ENCODE measurements at places on chromosomes 3 and 15.

GRCh38 chr3:25056036-25056755 lies 371.9 kb upstream of the RARB start:
- no peak for DNase-seq

DNA sequence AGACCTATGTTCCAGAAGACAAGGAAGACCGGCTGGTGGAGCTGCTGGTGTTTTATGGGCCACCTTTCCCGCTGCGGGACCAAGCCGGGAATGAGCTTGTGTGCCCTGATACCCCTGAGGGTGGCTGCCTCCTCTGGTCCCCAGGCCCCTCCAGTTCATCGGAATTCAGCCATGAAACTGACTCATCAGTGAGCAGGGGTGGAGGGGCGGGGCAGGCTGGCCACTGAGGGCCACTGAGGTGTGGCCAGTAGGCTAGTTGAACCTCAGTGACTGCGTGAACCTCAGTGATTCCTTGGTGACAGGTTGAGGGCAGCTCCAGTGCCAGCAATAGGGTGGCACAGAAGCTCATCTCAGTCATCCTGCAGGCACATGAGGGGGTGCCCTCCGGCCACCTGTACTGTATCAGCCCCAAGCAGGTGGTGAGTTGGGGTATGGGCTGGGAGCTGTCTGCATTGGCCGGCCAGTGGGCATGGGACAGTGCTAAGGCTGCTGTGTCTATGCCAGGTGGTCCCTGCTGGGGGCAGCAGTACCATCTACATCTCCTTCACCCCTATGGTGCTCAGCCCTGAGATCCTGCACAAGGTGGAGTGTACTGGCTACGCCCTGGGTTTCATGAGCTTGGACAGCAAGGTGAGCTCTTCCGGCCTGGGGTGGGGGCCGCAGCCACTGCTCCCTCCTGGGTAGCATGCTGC lies 20.3 kb downstream of the ACAA1 start:
- no peak for DNase-seq

DNA sequence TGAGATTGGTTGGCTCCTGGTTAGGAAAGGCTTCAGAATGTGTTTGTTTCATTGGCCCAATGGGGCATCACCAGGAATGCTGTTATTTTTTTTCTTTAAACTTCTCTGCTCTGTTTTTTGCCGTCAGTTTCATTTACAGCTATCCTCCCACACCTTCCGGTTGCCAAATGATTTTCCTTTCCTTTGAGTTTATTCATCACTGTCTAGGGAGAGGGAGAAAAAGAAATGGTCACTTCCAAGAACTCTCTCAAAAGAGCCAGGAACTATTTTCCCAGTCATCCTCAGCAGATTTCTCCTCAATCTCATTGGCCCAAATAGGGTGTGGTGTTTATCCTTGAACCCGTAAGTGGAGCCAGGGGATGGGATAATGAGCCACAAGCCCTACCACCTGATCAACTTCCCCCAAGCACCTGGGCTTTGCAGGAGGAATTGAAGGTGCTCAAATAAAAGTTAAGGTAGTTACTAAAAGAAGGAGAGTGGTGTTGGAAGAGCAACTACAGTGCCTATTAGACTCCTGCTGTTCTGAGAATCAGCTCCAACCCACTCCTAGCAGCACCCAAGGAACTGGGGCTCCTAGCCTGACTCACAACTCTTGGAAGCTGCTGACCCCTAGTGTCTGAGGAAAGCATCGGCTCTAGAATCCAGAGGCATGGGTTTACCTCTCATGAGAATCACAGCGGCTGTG lies 183.8 kb upstream of the IL12A start:
- peak; percentile 34 for DNase-seq

GRCh38 chr15:90836296-90836871 lies 32.0 kb upstream of the FURIN start:
- peak; percentile 69 for DNase-seq

DNA sequence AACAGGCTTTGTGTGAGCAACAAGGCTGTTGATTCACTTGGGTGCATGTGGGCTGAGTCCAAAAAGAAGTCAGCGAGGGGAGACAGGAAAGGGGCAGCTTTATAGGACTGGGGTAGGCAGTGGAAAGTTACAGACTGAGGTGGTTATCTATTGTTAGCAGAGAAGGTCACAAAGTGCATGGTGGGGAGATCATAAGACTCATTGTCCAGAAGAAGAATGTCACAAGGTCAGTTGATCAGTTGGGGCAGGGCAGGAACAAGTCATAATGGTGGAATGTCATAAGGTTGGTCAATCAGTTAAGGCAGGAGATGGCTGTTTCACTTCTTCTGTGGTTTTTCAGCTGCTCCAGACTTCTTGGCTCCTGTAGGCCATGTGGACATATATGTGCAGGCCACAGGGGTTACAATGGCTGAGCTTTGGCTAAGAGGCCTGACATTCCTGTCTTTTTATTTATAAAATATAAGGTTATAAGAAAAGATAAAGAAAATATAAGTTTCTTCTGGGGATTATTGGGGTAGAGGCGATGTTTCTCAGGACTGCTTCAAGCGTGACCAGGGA lies 69.5 kb upstream of the SNTN start:
- no peak for DNase-seq

- no peak for DNase-seq
These were observed 341.4 kb downstream of the CNTN3 start for GRCh38 chr3:74273091-74273490.

- DNase-seq = no peak
These were observed 375.9 kb downstream of the FOXP1 start for GRCh38 chr3:71207632-71208031.

DNA sequence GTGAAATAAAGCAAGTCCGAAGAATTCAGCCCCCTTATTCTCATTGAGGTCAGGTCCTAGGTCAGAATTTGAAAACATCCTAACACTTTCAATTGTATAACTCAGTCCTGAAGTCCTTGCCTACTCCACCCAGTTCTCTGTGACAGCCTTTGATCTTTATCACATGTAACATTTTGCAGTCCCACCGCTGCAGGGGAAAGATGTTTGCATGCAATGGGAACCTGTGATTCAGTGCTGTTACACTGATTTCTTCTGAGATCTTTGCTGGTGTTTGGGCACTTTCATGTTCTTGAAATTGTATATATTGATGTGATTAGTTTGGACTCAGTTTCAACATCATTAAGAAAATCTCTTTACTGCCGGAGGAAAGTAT lies 18.0 kb upstream of the SECISBP2L start:
- DNase-seq = no peak

- no peak for DNase-seq
These were observed 17.5 kb downstream of the ABCF3 start for GRCh38 chr3:184203526-184203925.

GRCh38 chr3:117600666-117601065 lies 891.1 kb downstream of the TUSC7 start:
- no peak for DNase-seq

- no peak for DNase-seq
These were observed 42.7 kb downstream of the GOLGA6A start for GRCh38 chr15:74039656-74040010.

DNA sequence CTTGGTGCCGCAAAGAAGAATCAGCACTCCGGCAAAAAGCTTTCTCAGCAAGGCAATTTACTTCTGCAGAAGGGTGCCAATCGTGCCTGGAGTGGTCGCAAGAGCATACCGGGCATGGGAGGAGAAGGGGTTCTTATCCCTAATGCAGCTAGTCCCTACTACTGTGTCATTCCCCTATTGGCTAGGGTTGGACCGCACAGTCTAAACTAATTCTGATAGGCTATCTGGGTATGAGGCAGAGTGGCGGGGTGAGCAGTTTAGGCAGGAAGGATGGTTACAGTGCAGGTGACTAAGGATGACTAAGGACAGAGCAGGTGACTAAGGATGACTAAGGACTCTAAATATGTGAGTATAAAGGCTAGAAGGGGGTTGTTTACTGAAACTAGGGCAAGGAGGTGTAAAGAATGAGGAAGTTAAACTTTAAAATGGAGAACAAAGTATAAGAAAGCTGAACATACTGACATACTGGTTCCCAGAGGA lies 52.9 kb downstream of the PGBD4 start:
- no peak for DNase-seq

DNA sequence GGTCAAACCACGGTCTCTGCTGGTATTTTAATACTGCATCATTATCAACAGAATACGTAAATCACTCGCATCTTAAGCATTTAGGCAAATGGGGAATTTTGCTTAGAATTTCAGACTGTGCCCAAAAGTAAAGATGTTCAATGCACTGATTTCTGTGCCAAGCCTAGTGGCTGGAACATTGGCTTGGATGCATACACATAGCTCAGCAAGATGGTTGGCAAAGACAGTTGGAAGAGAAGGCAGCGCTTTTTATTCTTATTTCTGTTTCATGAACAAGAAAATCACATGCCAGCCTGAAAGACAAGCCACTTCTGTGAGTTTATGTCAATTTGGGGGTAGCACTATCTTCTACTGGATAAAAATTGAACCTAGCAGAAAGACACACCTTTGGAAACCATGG lies 15.1 kb downstream of the MECOM start:
- no peak for DNase-seq

DNA sequence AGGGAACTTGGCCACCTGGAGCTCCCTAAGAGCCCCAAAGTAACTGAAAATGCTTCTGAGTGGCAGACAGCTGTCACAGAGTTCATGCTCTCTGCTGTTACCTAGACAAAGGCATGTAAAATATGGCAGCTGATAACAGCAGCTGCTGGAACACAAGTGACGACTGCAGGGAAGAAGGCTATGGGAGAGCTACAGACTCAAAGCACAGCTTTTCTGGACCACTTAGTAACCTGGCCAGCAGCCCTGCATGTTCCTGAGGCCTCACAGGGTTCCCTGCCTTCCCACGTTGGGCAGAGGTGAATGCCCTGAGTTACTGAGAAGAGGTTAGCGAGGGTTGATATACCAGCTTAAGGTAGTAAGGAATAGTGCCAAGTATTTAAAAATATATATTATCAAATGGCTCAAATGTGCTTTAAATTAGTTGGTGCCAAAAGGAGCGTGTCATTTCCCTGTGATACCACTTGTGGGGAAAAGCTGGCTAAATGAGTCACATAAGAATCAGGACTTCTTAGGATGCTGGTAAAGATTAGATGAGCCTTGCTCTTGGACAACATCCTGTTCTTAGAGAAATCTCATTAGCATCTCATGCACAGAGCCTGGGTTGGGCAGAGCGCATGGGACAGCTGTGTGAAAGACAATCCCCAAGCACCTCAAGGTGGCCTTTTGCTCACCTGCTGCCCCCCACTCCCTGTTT lies 76.4 kb upstream of the SCN5A start:
- no peak for DNase-seq

DNA sequence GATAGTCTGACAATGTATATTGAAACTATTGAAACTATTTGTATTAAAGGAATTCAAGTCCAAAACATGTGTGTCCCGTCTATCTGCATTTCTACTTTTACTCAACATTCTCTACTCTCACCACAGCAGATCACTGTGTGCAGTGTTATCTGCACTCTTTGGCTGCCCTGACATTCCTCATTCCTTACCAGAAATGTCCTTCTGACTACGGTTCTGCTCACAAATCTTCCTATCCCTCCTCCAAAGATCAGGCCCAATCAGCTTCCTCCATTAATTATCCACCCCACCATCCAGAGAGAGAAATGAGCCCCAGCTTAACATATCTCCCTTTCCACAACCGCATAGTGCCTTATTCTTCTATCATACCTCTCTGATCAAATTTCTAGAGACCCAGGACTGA lies 94.7 kb downstream of the TBL1XR1 start:
- no peak for DNase-seq

DNA sequence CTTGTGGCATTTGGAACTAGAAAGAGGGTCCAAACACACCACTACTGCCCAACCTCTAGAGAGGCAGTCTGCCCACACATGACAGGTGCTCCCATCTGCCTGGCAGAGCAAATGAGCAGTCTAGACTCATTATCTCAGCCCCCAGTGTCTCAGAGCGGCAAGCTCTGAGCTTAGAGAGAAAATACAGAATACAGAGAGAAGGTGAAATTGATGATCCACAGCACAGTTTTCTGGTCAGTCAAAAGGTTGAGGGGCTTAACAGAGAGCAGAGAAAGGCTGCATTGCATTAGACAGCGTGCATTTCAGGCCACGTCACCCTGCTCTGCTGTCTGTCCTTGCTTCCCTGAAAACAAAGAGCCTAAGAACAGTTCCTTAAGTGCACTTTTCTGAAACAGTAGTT lies 135.1 kb downstream of the KCNMB2 start:
- no peak for DNase-seq

- DNase-seq = no peak
These were observed 6.2 kb downstream of the RPL32 start for GRCh38 chr3:12835052-12835665.

GRCh38 chr15:92958105-92958504 lies 58.0 kb downstream of the CHD2 start:
- no peak for DNase-seq

- DNase-seq = no peak
These were observed 7.8 kb downstream of the UROC1 start for GRCh38 chr3:126509597-126510307.

DNA sequence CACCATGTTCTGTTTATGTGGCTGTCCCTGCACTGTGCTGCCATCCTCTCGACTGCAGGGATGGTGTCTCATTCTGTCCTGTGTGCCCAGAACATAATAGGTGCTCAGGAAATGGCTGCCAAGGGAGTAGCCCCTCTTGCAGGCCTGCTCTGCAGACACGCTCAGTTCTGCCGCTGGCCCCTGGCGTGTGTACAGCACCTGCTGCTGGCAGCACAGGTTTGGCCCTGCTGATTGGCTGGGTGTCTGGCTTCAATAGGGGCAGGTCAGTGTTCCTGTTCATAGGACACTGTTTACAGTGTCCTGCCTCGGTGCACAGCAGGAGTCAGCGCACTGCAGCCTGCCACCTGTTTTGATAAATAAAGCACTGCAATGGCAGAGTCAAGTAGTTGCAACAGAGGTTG lies 146.9 kb downstream of the DNAJB8 start:
- DNase-seq = no peak

GRCh38 chr15:97875513-97876280 lies 84.8 kb upstream of the ARRDC4 start:
- DNase-seq = no peak

GRCh38 chr15:90261811-90262210 lies 3.7 kb upstream of the NGRN start:
- DNase-seq = no peak

GRCh38 chr3:88061746-88062145 lies 2.7 kb downstream of the ZNF654 start:
- no peak for DNase-seq

DNA sequence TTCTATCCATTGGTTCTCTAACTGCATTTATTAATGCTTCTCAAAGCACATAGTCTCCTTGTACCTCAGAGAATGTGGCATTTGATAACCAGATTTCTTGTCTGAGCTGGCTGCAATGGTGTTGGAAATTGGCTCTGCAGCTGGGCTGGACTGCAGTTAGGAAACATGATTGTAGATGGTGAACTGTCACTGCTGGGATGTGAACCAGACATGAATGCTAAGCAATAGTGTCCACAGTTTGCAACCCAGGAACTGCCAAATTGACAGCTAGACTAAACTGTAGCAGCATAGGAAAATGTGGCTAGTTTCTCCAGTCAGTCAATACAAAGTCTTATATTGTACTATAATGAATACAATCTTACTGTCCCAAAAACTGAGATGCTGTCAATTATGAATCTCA lies 656.6 kb upstream of the GOLIM4 start:
- no peak for DNase-seq

DNA sequence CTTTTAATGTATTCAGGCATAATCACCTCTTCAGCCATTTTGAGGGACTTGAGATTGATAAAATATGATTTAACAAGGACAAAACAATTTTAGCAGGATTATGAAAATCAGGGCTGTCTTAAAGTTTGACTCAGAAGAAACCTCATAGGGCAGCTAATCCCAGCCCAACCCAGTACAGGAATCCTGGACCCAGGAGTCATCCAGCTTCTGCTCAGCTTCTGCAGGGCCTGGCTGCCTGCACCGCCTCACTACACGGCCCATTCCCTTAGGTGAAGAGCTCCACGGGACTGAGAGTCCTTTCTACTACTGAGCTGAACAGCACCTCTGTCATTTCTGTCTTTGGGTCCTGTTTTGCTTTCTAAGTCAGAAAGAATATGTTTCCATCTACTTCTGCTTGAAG lies 37.5 kb downstream of the ARHGAP31 start:
- no peak for DNase-seq
